ENCODE measurements at places on chromosomes 2 and 18.

DNA sequence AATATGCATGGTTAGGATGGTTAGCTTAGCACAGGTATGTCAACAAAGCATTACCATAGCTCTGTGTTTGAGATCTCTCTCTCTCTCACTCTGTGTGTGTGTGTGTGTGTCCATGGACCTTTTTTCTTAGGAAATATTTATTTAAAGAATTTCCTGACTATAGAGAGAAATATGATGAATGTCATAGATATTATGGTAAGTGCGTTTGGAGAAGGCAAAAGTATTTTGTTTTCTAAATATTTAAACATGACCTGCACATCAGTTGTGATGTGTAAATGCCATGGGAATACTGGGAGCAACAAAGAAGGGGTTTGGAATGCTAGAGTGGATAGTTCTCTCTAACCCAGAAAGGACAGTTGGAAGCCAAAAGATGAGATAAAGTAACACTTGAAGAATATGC, 3.9 kb upstream of the TMEM178A start:
- DNase-seq = no peak

- DNase-seq = no peak
Measured at GRCh38 chr2:215722986-215723630, 287.2 kb upstream of the FN1 start.

- no peak for DNase-seq
Measured at GRCh38 chr2:74052732-74053710, 68.3 kb downstream of the TET3 start.

DNA sequence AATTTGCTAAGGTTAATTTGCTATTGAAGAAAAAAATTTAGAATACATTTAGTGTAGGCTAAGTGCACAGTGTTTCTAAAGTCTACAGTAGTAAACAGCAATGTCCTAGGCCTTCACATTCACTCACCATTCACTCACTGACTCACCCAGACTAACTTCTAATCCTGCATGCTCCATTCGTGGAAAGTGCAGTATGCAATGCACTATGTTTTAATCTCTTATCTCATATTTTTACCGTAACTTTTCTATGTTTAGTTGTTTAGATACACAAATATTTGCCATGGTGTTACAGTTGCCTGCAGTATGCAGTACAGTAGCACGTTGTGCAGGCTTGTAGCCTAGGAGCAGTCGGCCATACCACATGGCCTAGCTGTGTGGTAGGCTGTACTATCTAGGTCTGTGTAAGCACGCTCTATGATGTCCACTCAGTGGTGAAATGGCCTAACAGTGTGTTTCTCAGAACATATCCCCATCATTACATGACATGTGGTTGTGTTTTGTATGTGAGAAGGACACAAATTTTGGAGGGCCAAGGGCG, 18.1 kb upstream of the RFX8 start:
- DNase-seq = no peak

DNA sequence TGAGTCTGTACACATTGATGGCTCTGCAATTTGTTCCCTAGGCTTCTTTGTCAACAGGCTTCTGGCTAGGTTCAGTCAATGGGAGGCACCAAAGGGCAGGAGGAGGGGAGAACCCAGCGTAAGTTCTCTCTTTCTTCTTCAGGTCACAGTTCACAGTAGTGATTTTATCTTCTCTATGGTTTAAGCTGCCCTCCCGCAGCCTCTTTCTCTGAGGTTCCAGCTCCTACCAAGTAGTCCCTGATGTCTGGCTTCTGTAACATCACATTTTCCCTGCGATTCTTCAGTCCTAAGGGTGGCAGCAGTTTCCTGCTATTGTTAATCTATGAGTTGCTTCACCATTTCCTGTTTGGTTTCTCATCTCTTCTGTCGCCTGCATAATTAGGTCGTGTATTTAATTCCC, 107.4 kb downstream of the CPO start:
- DNase-seq = peak; percentile 57

DNA sequence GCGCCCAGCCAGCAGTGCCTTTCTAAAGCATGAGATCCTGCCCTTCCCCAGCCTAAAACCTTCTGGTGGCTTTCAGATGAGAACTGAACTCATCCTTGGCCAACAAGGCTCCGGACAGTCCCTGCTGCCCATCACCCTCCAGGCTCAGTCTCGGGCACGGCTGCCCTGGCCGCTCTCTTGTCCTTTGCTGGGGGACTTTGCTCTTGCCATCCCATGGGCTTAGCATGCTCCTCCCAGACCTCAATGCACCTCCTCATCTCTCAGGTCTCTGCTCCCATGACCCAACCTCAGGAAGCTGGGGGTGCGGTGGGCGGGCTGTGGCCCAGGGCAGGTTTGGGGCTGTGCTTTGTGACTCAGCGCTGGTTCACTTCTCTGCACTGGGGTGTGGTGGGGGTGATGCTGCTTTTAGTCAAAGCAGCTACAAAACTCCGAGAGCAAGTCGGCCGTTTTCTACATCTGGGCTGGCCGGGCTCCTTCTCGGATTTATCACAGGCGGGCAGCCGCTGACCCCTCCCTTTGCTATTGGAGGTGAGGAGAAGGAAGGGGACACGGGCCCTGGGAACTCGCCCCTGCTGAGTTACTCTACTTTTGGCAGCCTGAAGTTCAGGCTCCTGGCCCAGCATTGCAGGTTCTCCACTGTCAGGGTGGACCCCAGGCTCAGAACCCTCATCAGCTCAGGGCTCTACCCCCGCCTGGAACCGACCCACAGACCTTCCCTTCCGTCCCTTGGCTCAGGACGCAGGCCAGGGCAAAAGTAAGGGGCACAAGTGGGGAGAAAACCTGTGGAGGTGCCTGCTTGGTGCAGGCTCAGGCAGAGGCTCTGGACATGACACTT, 90.6 kb upstream of the TAF1B start:
- no peak for DNase-seq

GRCh38 chr2:238856713-238857567, 9.1 kb downstream of the TWIST2 start:
- DNase-seq = no peak

- no peak for DNase-seq
Measured at GRCh38 chr2:232502911-232503808, 15.5 kb upstream of the ECEL1 start.

- DNase-seq = no peak
Measured at GRCh38 chr2:121634354-121635307, 14.6 kb downstream of the CLASP1 start.

GRCh38 chr18:44883671-44884070, 203.0 kb downstream of the SETBP1 start:
- no peak for DNase-seq

- DNase-seq = no peak
Measured at GRCh38 chr2:145114726-145115125, 594.8 kb upstream of the ZEB2 start.

DNA sequence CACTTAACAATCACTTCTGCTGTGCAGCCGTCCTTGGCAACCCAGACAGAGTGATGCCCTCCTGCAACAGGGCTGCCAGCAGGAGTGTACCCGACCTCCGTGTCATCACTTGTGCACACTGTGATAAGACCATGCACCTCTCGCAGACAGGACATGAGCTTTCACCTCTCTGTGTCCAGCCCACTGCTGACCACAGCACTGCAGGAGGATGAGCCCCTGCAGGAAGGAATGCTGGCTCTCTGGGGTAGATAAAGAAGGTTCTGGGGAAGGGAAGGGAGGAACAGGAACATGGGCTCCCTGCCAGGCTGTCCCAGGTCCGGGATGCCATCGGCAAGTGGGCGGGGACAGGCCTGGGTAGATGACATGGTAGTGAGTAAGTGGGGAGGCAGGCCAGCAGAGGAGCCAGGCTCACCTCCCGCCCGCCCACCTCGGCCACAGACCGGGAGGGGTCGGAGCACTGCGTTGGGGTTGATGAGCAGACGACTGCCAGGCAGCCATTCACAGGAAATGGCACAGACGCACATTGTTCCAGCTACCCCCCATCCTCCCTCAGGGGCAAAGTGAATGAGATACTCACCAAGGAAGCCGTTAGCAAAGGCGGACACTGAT, 18.6 kb upstream of the COL6A3 start:
- no peak for DNase-seq

DNA sequence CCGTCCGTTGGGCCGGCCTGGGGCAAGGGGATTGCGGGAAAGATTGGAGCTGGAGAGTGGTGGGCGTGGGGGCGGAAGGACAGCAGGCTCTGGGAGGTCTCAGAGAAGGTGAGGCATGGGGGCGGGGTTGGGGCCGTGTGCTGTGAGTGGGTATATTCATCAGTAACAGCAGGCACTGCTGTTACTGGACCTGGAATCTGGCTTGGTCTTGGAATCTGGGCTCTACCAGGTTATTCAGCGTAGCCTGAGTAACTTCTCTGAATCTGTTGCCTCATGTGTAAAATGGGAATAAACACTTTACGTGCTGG, 435 bp downstream of the RNF181 start:
- no peak for DNase-seq

GRCh38 chr2:10661846-10662245, 27.9 kb downstream of the NOL10 start:
- DNase-seq = no peak

GRCh38 chr2:197813093-197813787, 8.8 kb downstream of the PLCL1 start:
- no peak for DNase-seq

All from SK-N-MC (cell line).